ENCODE measurements at places on chromosomes 13 and 19.
A peak's percentile ranks its signal among the peaks of the same experiment; 100 is the strongest.

DNA sequence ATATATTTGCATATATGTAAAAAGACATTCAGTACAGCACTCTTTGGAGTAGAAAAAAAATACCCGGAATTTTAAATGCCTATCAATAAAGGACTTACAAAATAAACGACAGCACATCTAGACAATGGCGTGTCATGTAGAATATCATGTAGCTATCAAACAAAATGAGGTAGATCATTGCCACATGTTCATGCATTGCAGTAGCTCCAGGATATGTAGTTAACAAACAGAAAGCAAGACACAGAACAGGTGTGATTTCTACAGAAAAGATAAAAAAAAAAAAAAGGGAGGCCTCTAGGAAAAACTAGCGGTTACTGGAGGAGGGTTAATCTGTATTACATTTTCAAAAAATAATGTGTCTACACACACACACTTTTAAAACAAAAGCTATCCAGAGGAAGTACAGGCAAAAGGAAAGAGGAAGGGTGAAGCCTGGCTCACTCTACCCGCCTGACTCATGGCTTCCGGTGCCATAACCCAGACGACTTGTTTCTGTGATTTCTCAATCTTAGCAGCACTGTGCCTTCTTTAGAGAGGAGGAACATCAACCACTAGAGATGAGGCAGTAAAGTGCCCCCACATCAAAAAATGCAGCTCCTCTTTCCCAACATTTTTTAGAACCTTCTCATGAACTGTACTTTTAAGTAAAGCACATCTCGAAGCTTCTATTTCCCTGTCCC is 6.9 kb downstream of the KCTD12 start:
- peak; percentile 60 for DNase-seq

GRCh38 chr13:91112924-91113277 is 234.6 kb upstream of the MIR17HG start:
- DNase-seq, result no peak

DNA sequence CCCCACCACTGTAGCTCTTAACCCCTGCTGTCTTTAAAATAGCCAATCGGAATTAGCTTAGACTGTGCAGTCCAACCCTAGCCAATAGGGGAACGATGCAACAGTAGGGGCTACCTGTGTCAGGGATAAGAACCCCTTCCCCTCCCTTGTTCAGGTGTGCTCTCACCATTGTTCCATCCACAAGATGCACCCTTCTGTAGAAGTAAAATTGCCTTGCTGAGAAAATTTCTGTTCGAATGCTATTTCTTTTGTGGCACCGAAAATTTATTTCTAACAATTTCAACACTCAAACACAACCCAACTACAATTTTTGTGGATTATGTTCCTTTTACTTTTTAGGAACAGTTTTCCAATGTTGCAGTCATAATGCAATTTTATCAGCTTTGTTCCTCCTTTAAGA is 3.6 kb upstream of the ZNF583 start:
- DNase-seq, result no peak

DNA sequence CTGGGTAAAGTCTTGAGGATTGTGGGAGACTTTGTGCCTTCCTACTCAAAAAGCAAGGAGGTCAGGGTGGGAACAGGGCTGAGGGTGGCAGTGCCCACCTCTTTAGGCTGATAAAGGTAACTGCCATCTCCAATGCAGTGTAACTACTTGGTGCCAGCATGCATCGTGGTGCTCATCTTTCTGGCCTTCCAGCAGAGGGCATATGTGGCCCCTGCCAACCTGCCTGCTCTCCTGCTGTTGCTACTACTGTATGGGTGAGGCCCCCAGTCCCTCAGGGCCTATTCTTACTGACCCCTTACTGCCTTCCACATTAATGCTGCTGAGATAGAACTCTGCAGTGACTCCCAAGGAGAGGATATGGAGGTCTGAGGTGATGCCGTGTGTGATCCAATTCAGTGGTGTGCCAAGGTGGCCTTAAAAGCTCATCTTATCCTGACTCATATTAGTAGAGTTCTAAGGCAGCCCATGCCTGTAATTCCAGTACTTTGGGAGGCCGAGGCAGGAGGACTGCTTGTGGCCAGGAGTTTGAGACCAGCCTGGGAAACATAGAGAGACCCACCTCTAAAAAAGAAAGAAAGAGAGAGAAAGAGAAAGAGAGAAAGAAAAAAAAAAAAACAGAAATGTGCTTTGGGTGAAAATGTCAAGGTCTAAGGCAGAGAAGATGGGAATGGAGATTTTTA is 9.7 kb upstream of the ARHGAP45 start:
- DNase-seq, result peak; percentile 56

DNA sequence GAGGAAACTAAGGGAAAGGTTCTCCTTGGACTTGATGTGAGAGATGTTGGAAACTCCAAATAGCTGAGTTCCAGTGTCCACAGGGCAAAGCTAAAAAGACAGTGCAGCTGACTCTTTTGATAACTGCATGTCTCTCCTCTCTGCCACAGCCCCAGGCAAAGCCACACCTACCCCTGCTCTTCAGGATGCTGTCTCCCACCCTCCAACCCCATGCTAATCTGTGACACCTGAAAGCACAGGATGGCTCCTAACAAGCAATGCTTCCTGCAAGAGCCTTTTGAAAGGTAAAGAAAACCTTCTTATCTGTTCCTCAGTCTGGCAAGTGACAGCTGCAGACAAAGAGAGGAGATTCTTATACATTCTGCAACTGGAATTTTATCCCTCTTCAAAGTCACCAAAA is 14.5 kb downstream of the SLC46A3 start:
- DNase-seq, result no peak

DNA sequence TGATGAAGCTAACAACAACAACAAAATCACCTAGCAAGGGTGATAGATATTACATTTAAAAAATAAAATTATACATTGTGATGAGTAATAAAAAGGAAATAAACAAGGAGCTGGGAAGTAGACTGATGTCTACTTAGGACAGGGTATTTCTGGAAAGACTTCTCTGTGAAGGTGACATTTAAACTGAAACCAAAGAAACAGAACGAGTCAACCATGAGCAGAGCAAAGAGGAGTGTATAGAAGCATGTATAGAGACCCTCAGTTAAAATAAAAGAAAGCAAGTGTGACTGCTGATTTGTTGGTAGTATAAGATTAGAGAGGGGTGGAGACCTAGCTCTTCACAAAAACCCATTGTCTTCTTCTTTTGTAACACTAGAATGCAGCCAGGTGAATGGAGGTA is 53.0 kb upstream of the TDRD3 start:
- DNase-seq, result no peak

DNA sequence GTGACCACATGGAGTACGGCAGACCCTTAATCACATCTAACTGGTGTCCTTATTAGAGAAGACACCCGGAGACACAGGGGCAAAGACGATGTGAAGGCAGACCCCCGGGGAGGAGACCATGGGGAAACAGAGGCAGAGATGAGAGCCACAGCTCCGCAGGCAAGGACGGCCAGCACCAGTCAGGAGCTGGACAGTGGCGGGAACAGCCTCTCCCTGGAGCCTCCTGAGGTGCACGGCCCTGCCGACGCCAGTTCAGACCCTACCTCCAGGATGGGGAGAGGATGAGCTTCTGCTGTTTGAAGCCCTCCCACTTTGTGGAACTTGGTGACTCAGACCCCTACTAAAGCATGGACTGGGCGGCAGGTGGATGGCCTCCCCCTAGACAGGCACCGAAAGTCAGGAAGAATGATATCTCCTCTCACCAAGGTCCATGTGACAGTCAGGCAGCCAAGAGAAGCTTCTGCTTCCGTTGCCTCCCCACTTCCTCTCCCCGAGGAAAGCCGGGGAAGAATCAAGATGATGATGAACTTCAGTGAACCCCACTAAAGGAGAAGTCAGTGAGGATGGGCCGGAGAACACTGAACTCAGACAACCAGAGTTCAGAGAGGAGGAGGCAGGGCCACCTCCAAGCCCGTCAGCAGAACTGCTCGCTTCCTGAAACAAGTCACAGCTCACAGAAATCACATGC is 25.4 kb downstream of the RAB20 start:
- DNase-seq, result no peak

DNA sequence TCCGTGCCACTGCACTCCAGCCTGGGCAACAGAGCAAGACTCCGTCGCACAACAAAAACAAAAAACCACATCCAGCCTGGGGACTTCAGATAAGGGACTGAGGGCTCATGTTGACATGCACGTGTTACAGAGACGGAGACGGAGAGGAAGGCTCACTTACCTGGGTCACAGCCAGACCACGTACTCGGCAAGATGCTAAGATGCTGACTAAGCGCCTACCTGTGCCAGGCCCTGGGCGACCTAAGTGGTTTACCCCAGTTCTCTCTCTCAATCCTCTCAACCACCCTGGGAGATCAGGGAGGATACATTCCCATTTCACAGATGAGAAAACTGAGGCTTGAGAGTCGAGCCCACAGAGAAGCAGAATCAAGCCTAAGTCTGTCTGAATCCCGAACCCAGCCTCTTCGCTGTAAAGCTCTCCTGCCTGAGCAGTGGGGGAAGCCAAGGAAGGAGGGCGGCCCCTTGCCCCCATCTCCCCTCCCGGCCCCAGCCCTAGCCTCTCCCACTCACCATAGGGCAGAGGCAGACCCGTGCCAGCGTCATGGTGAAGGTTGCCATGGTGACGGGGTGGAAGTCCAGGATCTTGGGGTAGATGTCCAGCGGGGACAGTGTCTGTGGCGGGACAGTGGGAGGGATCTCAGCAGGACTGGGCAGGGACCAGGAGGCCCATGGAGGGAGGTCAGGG is 13.5 kb downstream of the ERCC2 start:
- DNase-seq, result no peak

DNA sequence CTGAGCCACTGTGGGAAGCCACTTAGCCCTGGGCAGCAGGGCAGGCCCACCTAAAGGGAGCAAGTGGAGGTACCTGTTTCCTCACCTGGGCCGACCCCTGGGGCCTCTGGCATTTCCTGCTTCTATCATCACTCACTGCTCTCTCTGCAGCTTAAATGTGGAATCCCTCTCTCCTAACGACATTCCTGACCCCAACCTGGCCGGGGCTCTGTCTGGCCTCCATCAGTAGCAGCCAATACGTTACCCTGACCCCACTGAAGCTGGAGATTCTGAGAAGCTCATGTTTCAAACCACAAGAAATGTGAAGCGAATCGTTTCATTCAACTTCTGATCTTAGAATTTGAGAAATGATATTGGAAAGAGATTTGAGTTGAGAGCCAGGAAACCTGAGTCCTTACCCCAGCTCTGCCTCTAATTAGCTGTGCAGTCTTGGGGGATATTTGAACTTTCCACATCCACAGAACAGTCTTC is 39.9 kb downstream of the DOCK9 start:
- DNase-seq, result no peak

DNA sequence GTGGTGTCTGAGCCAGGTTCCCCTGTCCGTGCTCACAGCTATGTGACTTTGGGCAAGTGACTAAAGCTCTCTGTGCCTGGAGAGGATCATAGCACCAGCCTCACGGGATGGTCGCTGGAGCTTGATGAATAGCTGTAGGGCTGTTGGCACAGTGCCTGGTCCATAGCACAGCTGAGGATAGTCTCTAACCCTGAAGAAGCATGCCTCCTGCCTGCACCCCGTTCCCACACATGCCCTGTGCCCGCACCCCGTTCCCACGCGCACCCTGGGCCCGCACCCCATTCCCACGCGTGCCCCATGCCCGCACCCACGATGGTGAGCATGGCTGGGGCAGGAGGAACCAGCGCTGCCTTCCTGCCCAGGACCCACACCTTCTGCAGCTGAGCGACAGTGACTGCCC is 63.7 kb upstream of the F7 start:
- no peak for DNase-seq

DNA sequence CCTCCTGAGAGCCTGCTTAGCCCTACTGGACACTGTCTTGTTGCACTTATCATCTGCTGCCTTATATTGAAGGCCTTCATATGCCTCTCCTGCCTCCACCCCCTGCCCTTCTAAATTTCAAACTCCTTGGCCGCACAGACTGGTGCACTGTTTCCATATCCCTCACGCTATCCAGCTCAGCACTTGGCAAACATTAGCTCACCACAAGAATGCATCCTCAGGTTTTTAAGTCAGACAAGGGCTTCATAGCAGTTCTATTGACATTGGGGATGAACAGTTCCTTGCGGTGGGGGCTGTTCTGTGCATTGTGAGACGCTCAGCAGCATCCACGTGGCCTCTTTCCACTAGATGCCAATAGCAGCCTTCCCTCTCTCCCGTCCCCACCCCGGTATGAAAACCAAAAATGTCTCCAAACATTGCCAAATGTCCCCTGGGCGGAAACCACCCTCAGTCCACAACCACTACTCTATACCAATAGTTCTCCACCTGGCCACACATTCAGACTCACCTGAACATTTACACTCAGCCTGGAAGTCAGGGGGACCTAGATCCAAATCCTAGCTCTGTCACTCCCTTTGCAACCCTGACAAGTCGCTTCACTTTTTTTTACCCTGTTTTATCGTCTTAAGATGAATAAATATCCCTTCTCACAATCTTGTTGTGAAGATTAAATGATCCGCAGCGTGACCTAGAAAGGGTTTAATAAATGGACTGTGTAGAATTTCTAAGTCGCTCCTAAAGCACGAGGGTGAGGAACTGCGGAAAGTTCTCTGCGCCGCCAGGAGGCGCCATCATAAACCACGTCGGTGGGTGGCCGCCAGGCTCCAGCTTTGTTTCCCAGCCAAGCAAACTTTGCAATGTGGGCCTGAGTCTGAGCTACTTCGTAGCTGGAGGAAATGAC is 3.6 kb upstream of the CEACAM3 start:
- DNase-seq, result peak; percentile 75

- DNase-seq, result no peak
These were observed 54.1 kb downstream of the SLC7A1 start for GRCh38 chr13:29541400-29541799.

DNA sequence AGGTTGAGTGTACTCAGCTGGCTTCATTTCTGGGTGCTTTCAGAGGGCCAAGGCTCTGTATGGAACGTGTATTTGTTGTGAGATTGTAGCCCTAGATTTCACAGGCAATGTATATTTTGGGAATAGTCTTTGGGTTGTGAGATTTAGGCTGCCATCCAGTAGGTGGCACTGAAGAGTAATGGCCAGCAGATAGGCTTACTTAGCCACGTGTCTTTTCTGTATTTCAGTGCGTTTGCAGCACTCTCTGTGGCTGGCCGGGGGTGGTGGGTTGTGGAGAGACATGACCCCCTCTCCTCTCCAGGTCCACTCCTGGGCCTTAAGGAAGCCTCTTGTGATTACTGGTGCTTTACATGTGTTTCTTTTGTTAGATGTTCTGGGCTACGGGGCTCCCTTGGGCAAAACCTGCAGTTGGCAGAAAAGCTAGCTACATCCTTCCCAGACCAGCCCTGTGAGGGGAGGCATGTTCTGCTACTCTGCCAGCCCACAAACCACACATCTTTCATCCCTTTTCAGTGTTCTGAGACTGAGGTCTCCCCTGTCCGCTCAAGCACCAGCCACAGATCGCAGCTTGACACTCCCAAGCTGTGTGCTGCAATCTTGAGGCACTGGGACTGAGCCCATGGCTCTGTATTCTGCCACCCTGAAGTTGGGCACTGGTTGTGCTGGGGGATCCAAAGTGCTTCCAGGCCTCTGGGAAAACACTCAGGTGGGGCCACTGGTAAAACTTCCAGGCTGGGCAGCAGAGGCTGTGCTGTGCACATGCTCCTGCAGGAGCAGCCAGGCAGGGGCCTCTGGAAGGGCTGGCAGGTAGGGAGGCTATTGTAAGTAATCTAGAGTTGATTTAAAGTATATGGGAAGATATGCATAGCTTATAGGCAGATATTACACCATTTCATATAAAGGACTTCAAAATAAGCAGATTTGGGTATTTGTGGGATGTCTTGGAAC is 1096.8 kb upstream of the PCDH20 start:
- DNase-seq, result peak; percentile 17

Measured in activated T-cell treated with anti-CD3 and anti-CD28 coated beads, Interleukin-2, amount 50 U/mL, for 48 hours (primary cell).